ENCODE measurements at places on chromosomes 1 and 21. TPM values are rescaled to one million over a fixed set of nuclear protein-coding genes. Genes with fewer than 3 reads are reported as not detected.

The IL22RA1 gene
- 0.15 TPM for total RNA-seq

The ICOSLG gene
- 9.4 TPM for total RNA-seq

The ARHGAP30 gene
- 69.9 TPM for total RNA-seq

The KRTAP19-1 gene
- not detected for total RNA-seq

The WLS gene
- total RNA-seq, result 59.6 TPM

The PRPF38A gene
- 13.6 TPM for total RNA-seq

The CASQ2 gene
- 1.9 TPM for total RNA-seq

Data from upper lobe of left lung (tissue), 6 donors.